ENCODE measurements at places on chromosomes 7 and 10.

DNA sequence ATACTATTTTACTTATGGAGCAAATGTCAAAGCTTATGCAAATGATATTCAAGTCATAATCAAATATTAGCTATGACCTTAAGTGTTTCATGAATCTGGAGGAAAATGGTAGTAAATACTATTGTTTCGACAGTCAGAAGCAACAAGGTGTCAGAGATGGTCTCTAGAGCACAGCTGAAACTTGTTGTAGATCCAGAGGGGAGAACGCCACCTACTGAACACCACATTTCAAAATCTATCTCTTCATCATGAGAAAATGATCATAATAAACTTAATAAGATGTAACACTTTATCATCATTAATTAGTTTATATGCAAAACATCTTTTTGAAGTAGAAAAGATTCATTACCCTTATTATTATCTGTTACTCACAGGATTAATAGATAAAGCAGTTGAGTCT lies 418.7 kb downstream of the GATA3 start:
- no peak for DNase-seq

DNA sequence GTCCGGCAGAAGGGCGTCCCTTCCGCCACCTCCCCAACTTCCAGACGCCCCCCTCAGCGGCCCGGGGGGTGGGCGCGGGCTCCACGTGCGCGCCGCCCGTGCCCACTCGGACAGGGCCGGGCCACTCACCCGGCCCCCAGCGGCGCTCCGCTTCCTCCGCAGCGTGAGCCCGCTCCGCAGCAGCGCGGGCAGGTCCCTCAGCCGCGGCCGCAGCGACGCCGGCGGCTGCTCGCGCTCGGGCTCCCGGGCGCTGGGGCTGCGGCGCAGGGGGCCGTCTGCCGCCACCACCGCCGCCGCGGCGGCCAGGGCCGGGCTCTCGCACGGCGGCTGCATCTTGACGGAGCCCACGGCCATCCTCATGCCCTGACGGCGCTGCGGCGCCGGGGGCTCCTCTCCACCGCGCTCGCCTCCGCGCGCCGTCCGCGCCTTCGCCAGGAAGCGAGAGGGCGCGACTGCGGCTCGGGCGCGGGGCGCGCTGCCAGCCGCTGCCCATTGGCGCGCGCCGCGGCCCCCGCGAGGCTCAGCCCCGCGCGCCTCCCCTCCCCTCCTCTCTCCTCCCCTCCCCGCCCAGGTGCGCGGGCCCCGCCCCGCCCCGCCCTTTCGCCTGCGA lies at the start of gene RAPGEF5:
RAPGEF5 (minus strand) TSS at position 454 of the 610 bp plus-strand sequence; CDS start at position 360, 94 bp downstream.
- DNase-seq, result no peak

DNA sequence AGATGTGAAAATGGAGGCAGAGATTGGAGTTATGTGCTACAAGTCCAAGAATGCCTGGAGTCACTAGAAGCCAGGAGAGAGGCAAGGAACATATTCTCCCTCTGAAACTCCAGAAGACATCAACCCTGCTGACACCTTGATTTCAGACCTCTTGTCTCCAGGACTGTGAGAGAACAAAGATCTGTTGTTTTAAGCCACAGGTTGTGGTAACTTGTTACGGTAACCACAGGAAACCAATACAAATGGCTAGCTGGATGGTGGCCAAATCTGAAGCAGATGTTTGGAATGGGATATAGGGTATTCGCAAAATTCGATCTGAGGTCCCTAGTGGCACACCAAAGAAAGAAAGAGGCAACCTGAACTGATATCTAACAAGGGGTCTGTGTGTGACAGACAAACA lies 129.0 kb downstream of the HERPUD2 start:
- DNase-seq, result no peak

DNA sequence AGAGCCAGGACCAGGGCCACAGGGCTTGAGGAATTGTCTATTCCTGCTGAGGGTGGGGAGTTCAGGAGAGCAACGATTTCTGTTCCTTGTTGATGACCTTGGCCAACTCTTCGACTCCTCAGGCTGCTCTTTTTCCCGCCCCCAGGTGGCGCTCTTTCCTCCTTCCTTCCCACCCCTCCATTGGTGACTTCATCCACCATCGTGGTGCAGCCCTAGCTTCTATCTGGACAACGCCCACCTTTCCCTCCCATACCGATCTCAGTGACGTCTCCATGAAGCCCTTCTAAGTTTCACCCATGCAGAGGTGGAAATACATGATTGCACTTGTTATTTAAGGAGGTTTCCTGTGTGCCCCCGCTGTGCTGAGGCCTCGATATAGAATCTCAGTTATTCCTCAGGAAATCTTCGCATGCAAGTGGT lies 22.1 kb upstream of the CARD11 start:
- peak; percentile 18 for DNase-seq

GRCh38 chr7:139131601-139132041 lies 22.1 kb upstream of the ZC3HAV1 start:
- DNase-seq, result no peak

DNA sequence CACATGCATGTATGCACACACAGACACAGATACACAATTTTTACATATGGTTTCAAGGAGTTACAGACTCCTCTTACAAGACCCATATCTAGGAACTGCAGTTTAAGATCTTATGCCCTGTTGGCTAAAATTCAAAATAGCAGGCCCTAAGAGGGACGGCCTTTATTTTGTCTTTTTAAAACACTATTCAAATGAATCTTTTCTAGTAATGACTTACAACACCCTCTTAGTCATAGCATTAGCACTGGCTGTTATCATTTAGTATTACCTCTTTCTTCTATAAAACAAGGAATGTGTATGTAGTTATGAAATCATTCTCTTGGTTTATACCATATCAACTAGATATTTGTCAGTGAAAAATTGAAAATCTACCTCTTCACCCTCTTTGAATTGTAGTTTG lies 15.3 kb downstream of the PAPSS2 start:
- no peak for DNase-seq

DNA sequence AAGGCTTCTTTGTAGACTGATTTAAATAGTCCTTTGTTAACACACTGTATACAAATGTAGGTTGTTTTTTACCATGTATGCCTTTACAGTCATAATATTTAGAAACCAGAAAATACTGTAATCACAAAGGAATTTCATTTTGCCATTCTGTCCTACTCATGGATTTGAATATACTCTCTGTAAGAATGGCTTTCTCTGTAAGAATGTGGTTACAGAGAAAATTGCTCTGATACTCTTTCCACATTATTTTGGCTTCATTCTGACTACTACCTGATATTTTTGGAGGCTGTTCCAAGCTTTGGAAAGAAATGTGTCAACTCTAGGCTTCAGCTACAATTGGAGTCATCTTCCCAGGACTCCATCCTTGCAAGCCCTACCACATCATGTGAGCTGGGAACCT lies 23.5 kb downstream of the CH25H start:
- DNase-seq, result no peak

GRCh38 chr10:79273604-79274003 lies 73.7 kb upstream of the PPIF start:
- DNase-seq, result no peak

DNA sequence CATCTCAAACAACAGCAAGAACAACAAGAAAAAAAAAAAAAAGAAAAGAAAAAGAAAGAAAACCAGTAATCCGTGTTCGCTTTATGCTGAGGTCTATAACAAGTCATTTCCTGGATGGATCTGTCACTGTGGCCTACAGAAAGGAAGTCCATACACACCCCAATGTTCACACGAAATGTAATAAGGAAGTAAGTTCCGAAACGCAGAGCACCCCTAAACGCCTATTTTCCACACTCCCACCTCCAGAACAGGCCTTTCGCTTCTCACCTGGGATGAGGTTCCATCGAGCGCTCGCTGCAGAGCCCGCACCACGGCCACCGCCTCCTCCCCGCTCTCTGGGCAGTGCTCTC lies 735 bp downstream of the ZNF394 start:
- no peak for DNase-seq

DNA sequence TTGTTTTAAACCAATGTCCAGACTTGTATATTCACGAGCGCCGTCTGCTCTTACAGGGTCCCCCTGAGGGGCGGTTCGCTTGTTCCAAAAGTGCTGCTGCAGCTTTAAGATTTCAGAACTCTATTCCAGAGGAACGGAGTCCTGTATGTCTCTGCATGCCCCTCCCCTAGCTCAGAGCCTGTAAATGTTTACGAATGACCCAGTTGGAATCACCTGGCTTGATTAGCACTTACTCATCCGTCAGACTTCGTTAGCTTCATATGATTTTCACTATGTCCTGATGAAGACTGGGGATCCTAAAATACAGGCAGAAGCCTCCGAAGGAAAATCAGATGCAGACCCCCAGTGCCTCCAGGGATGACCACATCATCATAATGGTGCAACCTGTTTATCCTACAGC lies 4.5 kb upstream of the CHST15 start:
- no peak for DNase-seq

DNA sequence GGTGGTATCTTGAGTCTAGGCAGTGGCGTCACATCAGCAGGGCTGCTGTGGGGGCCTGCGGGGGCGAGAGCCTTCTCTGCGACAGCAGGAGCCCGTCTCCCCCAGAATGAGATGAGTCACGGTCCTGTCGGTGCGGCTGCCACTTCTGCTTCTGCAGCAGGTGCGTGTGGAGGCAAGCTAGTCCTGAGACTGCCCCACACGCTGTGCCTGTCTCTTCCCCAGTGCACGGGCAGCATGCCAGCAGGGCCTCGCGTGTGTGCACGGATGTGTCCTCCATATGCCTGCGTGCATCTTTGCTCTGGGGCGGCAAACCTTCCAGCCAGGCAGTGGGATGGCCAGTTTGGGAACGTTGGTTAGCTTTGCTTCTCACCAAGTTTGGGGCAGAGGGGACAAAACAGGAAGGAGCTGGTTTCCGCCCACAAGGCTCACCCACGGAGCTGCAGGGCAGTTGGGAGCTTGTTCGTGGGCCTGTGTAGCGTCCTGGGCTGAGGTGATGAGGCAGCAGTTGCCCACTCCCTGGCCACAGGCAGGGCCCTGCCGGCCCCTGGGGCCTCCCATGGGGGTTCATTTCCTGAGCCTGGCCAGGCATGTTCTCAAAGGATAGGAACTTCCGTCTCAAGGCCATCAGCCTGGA lies 60.8 kb upstream of the PPIF start:
- DNase-seq, result no peak
